Bronchial epithelial cell (primary cell): ENCODE measurements at places on chromosomes 5 and 9. TPM values are rescaled to one million over a fixed set of nuclear protein-coding genes. Genes with fewer than 3 reads are reported as not detected.

Gene PTPA
- 39.5 and 76.0 TPM in 2 replicates for total RNA-seq

Gene FAM78A
- total RNA-seq = under 0.01 and 0.26 TPM in 2 replicates

Gene INSL4
- total RNA-seq = 0.26 TPM in 1 of 2 replicates, not detected in the other

Gene GLRA1
- not detected in 2 replicates for total RNA-seq

Gene GDNF
- total RNA-seq = under 0.01 TPM in 1 of 2 replicates, not detected in the other

Gene LECT2
- total RNA-seq = not detected in 2 replicates

Gene PCDHGA5
- under 0.01 and 0.13 TPM in 2 replicates for total RNA-seq

Gene SPINK6
- not detected in 2 replicates for total RNA-seq

Gene TEX53
- total RNA-seq = not detected in 2 replicates

Gene SEMA5A
- total RNA-seq = 1.3 and 1.6 TPM in 2 replicates

Gene CKMT2
- not detected in 2 replicates for total RNA-seq

Gene BDP1
- 17.1 and 19.5 TPM in 2 replicates for total RNA-seq

Gene FGD3
- 0.26 and 1.0 TPM in 2 replicates for total RNA-seq

Gene MED7
- total RNA-seq = 7.9 and 8.2 TPM in 2 replicates

Gene SLC4A9
- total RNA-seq = 0.38 TPM in 1 of 2 replicates, not detected in the other

Gene MATR3
- 171 and 173 TPM in 2 replicates for total RNA-seq

Gene PCDHGC5
- 0.26 and 0.77 TPM in 2 replicates for total RNA-seq

Gene ITGA2
- 16.1 and 35.0 TPM in 2 replicates for total RNA-seq

Gene FOXI1
- total RNA-seq = not detected in 2 replicates

Gene ADCY2
- under 0.01 TPM in 1 of 2 replicates, not detected in the other for total RNA-seq

Gene LRRC19
- total RNA-seq = not detected in 2 replicates

Gene NUTM2G
- not detected in 2 replicates for total RNA-seq

Gene ENTREP1
- 0.53 and 0.77 TPM in 2 replicates for total RNA-seq

Gene FBP2
- total RNA-seq = not detected in 2 replicates

Gene MARVELD2
- total RNA-seq = 19.5 and 28.7 TPM in 2 replicates
